ENCODE measurements at places on chromosomes 4 and X.

- no peak for DNase-seq
Observed at GRCh38 chr4:113827285-113827684, 65.7 kb upstream of the CAMK2D start.

GRCh38 chrX:154654372-154654771 is 993 bp upstream of the CTAG2 start:
- no peak for DNase-seq

GRCh38 chr4:110808351-110808878 is 185.5 kb upstream of the PITX2 start:
- no peak for DNase-seq

DNA sequence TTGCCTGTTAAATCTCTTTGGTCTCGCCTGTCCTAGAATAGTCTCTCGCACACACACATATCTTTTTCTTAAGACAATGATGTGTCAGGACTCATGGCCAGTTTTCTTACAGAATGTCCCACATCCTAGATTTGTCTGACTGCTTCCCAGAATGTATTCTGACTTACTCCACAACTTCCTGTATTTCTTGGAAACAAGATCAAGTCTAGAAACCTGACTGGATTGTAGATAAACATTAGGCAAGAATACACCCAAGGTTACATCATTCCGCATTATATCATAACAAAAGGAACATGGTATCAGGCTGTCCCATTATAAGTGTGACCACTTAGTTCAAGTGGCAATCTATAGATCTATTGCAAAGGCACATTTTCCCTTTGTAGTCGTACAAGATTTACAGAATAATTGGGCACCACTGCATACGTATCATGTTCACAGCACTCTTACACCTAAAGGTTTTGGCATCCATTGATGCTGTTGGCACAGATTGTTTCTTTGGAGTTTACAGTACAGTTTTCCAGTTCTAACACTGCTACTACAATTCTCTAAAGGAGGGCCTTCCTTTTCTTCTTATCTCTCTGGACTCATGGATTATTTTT is 56.4 kb downstream of the FBXW7 start:
- no peak for DNase-seq

DNA sequence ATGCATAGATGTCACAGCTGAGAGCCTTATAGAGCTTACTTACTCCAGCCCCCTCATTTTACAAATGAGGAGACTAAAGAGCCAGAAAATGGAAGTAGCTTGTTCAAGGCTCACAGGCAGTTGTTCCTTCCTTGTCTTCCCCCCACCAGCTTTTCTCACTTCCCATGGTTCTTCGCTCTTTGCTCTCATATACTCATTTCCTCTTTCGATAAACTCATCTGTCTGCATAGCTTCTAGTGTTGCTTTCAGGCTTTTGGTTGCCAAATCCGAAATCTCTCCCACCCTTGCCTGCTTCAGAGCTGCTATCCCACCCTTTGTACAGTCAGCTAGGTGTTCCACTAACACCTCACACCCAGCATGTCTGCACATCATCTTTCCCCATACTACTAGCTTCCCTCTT is 25.0 kb upstream of the GJB1 start:
- DNase-seq = no peak

DNA sequence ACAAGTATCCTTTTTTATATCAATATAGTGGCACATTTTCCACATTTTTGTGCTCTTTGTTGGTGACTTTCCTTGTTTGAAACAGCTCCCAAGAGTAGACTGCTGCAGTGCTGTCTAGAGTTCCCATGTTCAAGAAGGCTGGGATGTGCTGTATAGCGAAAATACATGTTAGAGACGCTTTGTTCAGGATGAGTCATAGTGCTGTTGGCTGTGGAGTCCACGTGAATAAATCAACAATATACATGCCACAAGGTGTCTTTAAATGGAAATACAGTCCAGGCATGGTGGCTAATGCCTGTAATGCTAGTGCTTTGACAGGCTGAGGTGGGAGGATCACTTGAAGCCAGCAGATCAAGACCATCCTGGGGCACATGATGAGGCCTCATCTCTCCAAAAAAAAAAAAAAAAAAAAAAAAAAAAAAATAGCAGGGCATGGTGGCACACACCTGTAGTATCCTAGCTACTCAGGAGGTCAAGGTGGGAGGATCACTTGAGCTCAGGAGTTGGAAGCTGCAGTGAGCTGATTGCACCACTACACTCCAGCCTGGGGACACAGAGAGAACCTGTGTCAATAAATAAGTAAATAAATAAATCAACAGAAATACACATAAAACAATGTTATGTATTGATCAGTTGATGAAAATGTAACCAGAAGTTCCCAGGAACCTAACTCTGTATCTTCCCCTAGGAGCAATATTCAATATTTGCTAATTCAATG is 256.8 kb upstream of the STS start:
- DNase-seq = no peak

DNA sequence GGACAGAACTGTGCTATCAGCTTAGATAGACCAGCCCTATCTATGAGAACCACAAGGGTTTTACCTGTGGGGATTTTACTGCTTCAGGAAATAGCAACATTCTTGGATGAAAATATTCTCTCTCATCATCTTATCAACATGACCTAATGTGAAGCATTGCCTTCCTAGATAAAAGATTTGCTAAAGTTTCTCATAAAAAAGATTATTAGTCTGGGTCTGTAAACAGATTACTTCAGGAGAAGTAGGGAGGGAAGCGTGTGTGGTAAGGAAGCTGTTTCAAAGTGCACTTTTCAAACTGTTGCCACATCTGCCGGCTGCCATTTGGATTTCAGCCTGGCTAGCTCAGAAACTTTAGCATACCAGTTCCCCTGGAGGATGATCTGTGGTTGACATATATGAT is at the start of gene NOX1:
Gene NOX1 (minus strand): TSS at position 35 of the 400 bp plus-strand sequence. CDS start 220 bp downstream, outside the sequence.
- DNase-seq = no peak

DNA sequence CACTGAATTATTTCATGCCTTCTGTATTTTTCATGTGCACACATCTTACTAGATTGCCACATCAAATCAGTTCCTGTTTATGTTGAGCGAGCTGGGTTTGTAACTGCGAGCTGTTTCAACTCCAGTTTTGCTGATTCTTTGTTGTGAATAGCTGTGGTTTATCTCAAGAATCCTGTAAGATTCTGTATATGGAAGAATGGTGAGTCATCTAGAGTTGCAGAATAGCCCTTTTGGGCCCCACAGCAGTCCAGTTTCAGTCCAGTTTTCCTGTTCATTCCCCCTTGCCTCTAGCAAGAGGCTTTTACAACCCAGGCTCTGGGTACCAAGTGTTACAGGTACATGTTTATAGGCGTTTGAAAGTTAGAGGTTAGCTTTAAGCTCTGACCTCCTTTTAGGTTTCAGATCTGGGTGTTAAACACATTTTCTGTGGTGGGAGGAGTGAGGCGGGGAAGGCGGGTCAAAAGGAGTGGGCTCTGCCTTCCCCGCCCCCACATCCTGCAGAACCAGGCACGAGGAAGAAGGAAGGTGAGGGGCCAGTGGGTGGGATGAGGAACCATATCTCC is 32.7 kb downstream of the TBC1D14 start:
- peak; percentile 50 for DNase-seq

GRCh38 chrX:72026341-72027023 is 105.2 kb downstream of the RTL5 start:
- DNase-seq = no peak

DNA sequence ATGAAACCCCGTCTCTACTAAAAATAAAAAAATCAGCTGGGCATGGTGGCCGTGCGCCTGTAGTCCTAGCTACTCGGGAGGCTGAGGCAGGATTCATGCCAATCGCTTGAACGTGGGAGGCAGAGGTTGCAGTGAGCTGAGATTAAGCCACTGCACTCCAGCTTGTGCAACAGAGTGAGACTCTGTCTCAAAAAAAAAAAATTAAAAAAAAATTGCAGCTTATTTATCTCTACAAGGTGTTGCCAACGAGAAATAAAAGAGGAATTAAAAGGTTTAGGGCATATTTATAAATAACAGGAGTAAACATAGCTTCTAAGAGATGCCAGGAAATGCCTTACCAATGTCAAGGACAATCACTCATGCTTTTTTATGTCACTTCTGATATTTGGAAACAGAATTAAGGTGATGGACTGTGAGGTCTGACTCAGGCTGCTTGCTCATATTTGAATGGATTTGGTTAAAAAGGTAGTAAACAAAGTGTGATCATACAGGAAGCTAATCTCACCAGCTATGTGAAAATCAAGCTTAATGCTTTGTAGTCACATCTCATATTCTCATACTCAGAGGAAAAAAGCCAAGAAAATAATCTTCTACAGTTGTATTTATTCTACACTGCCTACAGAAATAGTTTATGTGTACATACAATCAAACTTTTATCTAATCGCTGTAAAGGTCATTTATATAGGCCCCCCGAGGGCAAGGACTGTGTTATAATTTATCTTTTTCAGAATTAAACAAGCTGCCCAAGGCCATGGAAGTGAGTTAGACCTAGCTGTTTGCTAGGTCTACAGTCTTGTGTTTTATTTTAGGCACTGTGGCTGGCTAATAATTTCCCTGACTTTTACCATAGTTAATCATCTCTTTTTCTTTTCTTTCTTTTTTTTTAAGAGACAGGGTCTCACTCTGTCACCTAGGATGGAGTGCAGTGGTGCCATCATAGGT is 61.1 kb upstream of the RBMX start:
- no peak for DNase-seq

DNA sequence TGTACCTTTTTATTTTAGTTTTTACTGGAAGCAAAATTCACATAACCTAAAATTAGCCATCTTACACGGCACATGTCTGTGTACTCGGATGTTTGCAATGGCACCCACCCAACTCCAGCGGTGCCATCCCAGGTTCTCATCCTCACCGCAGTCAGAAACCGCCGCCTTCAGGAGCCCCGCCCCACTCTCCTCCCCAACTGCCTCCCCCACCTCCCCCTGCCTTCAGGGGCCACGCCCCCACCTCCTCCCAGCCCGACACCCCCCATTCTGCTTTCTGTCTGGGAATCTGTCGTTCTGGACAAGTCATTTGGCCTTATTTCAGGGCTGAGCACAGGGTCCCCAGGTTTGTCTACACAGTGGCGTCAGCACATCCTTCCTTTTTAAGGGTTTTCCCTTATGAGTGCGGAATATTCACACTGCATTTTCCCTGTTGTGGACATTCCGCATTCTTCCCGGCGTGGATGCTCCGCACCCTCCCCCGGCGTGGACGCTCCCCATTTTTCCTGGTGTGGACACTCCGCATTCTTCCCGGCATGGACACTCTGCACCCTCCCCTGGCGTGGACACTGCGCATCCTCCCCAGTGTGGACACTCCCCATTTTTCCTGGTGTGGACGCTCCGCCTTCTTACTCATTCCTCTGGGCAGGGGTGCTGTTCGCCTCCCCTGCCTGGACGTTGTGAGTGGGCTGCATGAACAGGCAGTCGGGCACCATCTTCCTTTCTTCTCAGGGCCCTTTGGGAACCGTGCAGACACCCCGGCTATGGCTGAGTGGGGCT is 135.4 kb upstream of the NKX1-1 start:
- DNase-seq = no peak

DNA sequence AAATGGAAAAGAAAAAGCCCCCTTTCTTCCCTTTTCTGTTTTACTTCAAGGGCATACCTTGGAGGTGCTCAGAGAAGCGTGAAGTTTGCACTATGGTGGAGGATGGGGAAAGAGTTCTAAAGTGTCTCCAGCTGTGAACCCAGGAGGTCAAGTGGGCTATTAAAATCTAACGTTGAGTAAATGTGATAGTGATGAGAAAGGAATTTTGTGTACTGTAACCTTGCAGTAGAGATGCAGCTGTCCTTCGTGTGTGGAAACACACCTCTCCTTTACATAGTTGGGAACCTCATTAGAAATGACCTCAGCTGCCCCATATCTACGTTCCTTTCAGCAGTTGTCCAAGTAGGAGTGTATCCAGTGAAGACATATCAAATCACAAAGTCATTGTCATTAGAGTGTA is 26.5 kb downstream of the ADH5 start:
- DNase-seq = no peak

- DNase-seq = peak; percentile 55
Observed at GRCh38 chrX:9369802-9370291, 95.0 kb upstream of the TBL1X start.

DNA sequence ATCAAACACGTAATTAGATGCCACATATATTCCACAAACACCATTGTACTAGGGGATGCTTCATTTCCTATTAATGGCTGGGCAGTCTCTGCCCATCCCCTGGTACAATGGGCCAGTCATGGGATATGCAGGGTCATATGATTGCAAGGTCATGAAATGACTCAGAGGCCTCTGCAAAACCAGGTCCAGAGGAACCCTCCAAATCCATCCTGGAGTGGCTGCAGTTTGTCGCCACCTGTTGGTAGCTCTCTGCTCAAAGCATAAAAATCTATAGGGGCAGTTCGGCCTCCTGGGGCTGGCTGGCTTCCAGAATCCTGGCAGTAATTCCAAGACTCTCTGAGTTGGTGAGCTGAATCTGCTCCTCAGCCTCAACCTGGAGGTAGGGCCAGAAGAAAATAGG is 22.9 kb upstream of the PUDP start:
- DNase-seq = peak; percentile 22

DNA sequence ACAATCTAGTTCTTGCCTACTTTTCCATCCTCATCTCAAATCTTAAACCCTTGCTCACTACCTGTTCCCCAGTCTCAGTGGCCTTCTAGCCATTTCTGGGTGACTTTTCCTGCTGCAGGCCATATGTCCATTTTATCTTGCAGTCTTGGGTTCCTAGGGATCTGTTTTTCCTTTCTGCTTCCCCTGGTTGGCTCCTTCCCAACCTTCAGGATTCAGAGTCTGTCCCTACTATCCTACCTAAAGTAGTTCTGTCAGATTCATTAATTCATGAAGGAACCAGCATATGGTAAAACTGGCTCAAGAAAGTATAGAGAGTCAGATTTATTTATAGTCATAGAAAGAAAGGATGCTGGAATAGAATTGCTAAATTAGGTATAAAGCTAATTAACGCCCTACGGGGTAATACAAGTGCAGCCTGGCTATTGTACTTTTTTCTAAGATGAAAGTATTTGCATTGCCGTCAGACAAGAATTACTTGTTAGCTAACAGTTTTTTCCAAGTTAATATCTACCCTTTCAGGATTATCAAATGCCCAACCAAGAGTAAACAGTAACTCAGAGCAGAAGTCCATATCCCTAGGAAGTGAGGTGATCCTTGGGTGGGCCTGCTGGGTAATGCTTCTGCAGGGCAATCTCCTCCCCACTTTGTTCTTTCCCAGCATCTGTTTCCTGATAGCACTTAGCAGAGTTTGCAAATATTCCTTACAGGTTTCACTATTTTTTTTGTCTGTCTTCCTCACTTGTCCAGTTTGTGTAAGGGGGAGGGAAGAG is 63.6 kb downstream of the REPS2 start:
- DNase-seq = no peak

DNA sequence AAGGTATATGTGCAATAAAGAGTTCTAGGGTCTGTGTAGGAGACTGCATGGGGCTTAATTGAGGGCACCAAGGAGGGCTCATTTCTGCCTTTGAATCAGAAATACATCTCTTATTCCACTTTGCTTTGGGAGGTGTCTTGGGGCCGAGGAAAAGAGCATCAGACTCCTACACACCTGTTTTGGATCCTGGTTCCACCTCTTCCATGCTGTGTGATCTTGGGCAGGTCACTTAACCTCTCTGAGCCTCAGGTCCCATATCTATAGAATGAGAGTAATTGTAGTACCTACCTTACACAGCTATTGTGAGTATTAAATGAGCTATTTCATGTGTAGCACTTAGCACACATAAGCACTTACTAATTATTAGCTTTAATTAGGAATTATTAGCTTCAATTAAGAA is 100.6 kb downstream of the RTL5 start:
- no peak for DNase-seq

GRCh38 chr4:12145768-12146167 is 717.1 kb upstream of the HS3ST1 start:
- no peak for DNase-seq
